Neural crest cell (in vitro differentiated cells): ENCODE measurements at places on chromosomes 5 and 9. TPM values are rescaled to one million over a fixed set of nuclear protein-coding genes. Genes with fewer than 3 reads are reported as not detected.

- no peak for DNase-seq
Measured at GRCh38 chr5:162289489-162289888, 221.9 kb downstream of the GABRG2 start.

- DNase-seq, result peak; percentile 67
Measured at GRCh38 chr5:160508780-160509361, 87.2 kb downstream of the PTTG1 start.

- DNase-seq, result peak; percentile 45
Measured at GRCh38 chr5:180670586-180671359, 21.4 kb upstream of the FLT4 start.

Gene PDCD1LG2
- total RNA-seq, result not detected in 2 replicates

DNA sequence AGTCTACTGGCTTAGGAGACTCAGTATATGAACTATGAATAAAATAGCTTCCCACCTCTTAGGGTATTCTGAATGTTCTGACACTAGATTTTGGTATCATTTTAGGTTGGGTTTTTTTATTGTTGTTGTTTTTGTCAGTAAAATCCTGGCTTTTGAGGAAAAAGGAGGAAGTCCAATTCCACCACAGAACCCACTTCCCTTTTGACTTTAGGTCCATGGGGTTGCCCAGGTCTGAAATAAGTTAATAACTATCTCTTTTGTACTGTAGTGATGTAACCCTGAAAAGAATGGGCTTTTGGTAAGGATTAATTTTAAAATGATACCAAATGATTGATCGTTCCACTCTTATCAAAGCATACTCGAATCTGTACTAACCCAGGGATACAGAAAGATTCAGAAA lies 29.1 kb upstream of the IL12B start:
- DNase-seq, result no peak

DNA sequence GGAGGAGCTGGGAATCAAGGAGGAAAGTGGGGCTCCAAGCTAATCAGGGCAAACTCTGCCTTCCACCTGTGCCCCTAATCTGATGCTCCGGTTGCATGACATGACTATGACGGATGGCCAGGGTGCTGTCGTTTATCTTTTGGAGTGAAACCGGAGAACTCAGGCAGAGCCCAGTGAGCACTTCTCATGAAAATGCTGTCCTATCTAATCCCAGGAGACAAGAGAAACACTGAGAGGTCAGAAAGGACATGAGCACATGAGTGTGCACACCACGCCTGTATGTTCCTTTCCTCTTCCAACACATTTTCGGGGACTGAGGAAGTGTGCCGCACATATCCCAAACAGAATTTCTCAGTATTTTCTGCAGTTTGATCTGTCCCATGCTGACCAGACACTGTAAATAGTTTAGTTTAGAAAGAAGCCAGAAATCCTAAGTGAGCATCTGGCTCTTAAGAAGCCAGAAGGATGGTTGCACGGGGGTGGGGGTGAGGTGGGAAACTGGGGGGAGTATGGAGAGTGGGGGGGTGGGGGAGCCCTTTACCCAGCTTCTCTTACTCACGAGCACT lies 217.1 kb downstream of the TSSK1B start:
- no peak for DNase-seq

DNA sequence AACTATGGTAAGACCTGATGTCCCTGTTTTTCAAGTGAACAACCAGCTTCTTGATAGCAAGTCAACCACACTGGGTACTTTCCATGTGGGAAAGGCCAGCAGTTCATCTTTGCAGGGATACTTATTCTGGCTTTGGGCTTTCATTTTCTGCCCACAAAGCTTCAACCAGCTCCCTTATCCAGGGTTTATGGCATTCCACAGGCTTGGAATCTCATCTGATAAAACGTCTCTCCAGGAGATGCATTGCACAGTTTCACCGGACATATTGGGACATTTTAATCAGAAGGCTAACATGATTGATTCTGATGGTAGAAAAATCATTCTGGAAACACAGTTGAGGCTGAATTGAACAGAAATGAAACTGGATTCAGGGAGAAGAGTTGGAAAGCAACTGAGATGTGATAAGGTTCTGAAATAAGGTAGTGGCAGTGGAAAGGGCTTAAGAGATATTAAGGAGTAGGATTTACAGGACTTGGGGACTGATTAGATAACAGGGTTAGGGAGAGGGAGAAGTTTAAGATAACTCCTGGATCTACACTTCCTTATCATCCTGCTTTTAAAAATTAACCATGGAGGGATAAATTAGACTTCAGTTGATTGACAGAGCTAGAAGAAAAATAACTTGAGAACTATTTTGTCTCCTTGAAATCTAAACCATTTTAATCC lies 195.8 kb upstream of the FBXL7 start:
- DNase-seq, result no peak

DNA sequence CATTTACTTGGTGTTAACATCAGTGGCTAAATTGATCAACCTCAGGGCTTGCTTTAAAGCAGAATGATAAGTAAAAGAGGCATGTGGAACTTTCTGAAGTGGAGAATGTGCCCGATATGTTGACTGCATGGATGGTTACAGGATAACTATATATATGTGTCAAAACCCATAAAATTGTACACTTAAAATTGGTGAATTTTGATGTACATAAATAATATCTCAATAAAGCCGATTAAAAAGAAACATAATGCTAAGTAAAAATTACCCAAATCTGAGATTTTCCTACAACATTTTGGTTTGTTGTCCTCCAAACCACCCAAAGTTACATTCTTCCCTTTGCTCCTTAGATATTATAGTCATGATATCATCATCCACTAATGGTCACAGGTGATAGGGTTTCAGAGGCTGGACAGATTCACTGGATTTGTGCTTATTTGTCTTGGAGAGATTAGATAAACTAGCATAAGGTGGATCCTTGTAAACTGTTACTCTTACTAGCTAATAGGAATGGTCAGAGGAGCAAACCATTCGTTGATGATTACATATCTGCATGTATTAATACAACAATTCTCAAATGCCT lies 119.7 kb upstream of the RPS23 start:
- DNase-seq, result no peak

- DNase-seq, result no peak
Measured at GRCh38 chr5:6745706-6746222, 32.5 kb downstream of the TENT4A start.

DNA sequence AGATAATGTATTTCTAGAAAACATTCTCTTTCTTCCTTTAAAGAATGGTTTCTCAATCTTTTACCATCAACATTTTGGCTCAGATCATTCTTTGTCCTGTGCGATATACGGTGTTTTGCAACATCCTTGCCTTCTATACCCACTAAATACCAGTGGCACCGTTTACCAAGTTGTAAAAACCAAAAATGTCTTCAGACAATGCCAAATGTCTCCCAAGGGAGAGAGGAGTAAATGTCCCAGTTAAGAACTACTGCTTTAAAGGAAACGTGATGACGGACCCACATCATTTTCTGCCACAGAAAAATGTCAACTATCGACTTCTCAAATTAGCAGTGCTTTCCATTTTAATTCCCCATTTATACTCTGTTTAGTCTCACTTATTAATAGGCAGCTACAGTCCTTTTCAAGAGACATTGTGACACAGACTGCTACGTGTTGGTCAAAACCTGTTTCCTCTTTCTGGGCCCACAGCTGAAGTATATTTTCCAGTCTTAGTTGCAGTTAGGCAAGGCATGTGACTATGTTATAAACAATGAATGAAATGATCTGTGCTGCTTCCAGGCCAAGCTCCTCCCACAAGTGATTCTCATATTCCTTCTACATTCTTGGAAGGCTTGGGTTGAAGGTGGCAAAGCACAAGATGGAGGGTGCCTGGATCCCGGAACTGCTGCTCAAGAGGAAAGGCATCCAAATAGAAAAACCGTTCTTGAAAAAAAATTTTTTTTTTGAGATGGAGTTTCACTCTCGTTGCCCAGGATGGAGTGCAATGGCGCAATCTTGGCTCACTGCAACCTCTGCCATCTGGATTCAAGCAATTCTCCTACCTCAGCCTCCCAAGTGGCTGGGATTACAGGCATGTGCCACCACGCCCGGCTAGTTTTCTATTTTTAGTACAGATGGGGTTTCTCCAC lies 8.8 kb downstream of the PRXL2C start:
- no peak for DNase-seq

- no peak for DNase-seq
Measured at GRCh38 chr5:14373685-14374084, 207.9 kb upstream of the OTULINL start.

Gene NFIB
- 2.9 and 3.7 TPM in 2 replicates for total RNA-seq

DNA sequence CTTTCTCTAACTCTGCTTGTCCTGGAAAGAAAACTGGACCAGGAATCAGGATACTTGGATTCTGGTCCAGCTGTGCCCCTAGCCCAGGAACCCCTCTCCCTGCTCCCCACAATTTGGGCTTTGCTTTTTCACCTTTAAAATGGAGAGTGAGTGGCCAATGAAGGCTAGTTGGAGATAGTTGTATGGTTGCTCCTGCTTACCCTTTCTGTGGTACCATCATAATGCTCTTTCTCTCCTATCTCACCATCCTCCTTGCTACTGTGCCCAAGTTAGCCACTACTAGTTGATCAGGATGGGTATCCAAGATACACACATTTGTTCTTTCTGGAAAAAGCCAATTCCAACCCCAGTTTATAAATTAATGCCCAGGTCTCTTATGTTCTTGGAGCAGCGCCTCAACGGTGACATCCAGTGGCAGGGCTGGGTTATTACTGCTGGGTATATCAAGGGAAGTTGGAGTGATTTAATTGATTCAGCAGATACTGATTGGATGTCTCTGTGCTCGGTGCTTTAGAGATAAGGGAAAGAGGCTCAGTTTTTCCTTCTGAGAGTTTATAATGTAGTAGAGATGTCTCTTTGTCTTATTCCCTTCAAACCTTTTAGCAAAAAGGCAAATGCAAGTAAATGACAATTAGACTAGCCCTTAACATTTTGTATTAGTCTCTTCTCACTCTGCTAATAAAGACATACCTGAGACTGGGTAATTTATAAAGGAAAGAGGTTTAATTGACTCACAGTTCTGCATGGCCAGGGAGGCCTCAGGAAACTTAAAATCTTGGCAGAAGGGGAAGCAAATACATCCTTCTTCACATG lies 38.5 kb downstream of the FAXDC2 start:
- peak; percentile 62 for DNase-seq
